ENCODE measurements at places on chromosomes 7 and 10.
A peak's percentile ranks its signal among the peaks of the same experiment; 100 is the strongest.

DNA sequence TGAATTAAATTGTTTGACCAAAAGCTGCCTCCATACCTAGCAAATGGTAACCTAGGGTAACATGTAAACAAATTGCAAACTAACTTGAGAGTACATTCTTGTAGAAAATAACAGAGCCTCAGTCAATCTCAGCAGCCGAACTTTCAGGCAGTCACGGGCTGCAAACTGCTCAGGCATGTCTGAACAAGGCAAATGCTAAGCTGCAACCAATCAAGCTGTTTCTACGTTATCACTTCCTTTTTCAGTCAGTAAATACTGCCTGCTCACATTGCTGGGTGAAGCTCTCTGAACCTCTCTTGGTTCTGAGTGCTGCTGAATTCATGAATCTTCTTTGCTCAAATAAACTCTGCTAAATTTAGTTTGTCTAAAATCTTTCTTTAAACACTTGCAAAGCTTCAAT is 1212.4 kb downstream of the SORCS1 start:
- DNase-seq = peak; percentile 19

DNA sequence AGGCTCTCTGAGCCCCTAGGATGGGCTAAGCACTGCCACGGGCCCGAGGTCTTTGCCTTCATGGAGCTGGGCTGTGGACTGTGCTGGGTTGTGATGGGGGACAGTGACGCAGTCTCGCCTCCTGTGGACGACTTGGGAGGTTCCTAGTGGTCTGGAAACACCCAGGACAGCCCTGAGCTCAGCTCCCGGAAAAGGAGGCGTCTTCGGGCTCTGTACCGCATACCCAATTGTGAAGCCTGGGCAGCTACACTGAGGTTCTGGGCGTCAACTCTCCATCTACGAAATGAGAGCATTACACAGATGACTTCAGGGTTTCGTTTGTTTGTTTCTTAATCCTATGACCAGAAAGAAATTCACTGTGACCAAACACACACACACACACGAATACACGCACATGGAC is 79.6 kb upstream of the KAT6B start:
- DNase-seq = no peak

DNA sequence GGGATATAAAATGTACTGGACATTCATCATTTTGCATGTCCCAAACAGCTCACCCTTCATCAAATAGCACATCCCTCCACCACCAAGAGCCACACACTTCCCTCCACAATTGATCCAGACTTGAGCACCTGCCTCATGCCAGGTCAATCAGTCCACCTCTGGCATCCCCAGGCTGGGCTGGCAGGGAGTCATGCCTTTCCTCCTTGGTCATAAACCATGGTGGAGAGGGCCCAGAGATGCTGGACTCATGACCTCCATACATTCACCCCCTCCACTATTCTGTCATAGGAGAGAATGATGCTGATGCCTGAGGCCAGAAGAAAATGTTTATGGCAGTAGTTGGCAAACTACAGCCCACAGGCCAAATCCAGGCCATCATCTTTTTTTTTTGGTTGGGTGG is 16.1 kb upstream of the GDF10 start:
- DNase-seq = no peak

DNA sequence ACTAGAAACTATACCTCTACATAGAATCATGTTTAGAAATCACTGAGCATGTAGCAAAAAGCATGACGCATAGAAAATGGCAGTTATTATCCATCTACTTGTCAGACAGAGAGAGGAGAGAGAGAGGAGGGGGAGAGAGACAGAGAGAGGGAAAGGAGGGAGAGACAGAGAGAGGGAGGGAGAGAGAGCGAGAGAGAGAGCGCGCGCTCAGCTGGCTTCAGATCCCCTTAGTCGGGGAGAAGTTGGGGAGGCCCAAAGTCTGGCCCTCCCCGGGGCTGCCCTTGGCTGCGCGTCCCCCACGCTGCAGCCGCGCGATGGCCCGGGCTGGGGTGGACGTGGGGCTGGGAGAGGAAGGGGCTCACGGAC is 37.0 kb downstream of the CNPY1 start:
- no peak for DNase-seq
